ENCODE measurements at places on chromosomes 11 and 22.

DNA sequence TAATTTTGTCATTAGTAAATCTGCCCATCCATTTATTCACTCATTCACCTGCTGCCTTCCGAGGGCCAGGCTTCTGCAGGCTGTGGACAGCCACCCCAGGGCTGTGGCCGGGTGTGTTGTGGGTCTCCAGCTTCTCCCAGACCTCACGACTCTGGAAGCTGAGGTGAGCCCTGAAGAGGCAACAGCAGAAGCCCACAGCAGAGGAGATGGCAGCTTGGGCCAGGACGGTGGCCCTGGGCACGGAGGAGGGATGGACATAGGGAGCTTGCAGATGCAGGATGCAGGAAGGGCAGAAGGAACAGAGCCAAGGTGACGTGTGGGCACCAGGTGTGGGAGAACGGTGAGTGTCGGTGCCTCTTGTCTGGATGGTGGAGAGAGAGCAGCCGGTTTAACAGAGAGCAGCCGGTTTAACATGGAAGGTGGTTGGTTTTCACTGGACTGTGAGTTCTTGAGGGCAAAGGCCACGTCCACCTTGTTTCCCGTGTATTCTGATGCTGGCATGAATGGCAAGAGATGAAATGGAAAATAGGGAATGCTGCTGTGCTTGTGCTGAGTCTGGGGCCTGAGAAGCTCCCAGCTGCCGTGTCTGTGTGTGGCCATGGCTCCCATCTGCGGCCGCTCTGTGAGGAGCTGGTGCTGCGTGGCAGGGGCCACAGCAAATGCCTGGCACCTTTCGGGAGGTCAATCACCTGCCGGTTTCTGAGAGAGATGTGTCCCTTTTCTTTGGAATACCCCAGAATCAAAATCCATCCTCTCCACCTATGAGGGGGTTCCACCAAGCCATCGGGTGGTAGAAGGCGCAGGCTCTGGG, 669.9 kb downstream of the BRD1 start:
- DNase-seq: no peak

DNA sequence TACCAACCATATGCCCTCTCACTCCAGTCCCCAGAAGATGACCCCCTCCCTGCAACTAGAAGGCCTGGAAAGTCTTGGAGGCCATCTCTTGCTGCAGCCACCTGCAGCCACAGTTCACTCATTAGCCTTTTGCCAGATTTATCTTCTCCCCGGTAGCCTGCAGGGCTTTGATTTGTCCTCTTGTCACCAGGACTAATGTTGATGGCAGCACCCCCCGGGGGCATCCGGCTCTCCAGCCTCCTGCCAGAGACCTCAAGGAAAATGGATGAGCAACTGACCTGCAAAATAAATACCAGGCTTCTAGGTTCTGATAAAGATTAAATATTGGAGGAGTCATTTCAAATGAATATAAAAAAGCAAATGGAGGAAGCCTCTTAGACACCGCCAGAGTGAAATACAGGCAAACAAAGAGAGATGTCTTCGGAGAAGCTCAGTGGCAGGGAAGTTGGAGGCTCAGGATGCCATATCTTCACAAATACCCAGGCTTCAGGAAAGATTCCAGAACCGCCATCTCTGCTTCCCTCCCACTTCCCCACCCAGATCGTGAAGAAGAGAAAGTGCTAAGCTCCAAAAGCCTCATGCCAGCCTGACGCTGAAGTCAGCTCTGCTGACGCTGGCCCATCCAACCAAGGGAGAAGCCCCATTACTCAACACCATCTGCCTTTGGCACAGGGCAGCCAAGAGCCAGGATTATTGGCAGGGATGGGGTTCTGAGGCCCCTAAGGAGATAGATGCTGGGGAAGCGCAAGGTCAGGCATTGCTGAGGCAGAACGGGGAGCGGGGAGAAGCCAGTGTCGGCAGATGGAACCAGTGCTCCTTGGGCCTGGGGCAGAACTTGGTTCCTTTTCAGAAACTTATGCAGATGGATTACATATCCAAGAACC, 362.7 kb downstream of the CADM1 start:
- DNase-seq: no peak

- DNase-seq: no peak
These were observed 29.0 kb upstream of the ACR start for GRCh38 chr22:50708996-50709395.

DNA sequence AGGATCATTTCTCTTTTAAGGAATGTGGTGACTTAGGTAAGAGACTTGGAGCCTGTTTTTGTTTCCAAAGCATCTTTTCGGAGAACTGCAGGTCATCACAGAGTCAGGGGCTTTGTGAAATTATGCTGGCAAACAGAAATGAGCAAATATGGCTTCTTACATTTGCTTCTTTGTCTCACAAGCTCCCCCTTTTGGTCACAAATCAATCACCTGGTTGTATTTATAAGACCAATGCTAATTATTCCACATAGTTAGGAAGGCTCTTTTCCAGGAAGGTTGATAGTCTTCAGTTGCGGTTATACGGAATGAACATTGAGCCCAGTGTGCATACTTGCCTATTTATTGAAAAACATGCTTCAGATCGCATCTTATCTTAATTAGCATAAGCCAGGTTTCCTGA, 34.6 kb upstream of the CEP126 start:
- no peak for DNase-seq

DNA sequence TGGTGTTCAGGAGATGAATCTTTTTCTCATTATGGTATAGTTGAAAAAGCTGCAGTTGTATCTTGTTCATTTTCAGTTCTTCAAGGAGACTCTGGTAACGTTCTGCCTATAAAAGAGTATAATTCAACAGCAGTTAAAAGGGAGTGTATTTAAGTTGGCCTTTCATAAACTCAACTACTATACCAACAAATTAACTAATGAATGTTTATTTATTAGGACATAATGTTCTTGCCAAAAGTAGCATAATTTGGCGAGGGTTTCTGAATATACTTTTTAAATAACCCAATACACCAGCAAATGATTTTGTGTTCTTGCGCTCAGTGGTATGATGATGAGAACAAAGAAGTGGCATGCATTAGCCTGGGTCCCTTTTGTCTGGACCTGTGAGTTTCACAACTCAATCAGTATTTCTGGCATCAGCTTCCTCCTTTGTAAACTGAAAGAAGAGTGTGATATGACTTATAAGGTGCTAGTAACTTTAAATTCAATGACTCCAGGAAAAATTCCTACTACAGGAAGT, 10.9 kb downstream of the SMC1B start:
- no peak for DNase-seq

GRCh38 chr11:69123593-69124545, 31.9 kb upstream of the SMIM38 start:
- DNase-seq: no peak

GRCh38 chr11:28257761-28258160, 149.6 kb downstream of the METTL15 start:
- DNase-seq: no peak

DNA sequence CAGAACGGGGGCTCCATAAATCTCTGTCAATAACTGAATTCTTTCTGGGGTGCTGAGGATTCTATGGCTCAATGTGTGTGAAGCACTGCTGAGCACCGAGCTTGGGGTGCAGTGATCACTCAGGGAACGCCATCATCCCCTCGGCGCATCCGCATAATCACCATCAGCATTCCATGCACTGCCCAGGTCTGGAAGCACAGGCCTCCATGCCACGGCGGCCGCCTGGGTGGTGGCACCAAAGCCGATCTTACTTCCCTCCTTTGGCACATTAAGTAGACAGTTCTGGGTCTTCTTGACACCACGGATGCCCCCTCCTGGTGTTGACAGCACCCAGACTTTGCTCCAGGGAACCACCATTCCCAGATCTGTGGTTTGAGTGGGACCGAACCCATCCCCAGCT, 15.6 kb downstream of the LTO1 start:
- no peak for DNase-seq

DNA sequence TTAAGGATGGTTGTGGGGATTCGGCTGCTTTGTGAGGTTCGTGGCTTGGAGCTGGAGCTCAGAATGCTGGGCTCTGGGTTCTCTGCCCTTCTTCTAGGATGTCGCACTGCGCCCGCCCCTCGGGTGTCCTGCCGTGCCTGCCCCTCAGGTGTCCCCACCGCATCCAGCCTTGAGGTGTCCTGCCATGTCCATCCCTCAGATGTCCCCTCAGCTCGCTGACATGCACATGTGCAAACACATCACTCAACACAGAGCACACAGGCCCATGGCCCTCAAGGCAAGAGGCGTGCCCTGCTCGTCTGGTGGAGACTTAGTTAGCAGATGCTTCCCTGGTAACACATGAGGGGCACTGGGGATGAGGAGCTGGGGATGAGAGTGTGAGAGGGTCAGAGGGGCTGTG, 359.3 kb downstream of the TBC1D22A start:
- DNase-seq: no peak

GRCh38 chr11:118136801-118137200, 15.8 kb downstream of the SCN4B start:
- DNase-seq: no peak

DNA sequence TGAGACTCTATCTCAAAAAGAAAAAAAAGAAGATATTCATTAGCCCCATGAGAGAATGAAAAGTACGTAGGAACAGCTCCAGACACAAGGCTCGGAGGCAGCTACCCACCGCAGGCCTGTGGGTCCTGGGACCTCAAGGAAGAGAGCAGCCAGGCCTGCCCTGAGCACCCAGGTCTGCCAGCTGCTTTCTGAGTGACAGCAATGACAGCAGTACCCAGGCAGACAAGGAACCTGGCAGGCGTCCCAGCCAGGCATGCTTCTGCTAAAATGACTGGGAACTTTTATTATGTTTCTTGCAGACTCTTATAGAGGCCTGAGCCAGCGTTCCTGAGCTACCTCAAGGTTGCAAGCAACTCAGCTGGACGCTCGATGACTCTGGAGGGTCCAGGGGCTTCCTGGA, 31.6 kb downstream of the CPT1A start:
- no peak for DNase-seq

Measured in T-cell (primary cell).